ENCODE measurements at places on chromosomes 5 and 9.

DNA sequence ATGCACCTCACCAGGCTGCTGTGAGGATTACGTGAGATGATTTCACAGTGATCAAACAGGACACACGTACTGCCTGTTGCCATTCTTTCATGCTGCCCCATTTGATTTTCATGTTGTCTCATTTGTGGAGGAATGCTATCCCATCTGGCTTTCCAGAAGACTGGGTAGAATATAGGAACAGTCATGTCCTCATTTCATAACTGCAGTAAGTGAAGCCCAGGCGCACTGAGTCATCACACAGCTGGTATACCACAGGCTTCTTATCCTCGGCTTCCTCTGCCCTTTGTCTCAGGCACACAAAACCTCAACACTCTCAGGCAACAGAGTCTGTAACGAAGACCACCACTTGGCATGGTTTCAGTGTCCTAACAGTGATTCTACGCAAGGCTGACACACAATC lies 62.3 kb downstream of the LHFPL2 start:
- DNase-seq: no peak

GRCh38 chr5:9519537-9519936 lies 26.3 kb downstream of the SEMA5A start:
- DNase-seq: no peak

- DNase-seq: no peak
Measured at GRCh38 chr5:172556262-172556661, 84.8 kb upstream of the NEURL1B start.

- peak; percentile 100 for DNase-seq
Measured at GRCh38 chr9:95724253-95724991, 151.1 kb upstream of the ERCC6L2 start.

GRCh38 chr9:135300346-135301141 lies 179.0 kb upstream of the PPP1R26 start:
- DNase-seq: no peak

DNA sequence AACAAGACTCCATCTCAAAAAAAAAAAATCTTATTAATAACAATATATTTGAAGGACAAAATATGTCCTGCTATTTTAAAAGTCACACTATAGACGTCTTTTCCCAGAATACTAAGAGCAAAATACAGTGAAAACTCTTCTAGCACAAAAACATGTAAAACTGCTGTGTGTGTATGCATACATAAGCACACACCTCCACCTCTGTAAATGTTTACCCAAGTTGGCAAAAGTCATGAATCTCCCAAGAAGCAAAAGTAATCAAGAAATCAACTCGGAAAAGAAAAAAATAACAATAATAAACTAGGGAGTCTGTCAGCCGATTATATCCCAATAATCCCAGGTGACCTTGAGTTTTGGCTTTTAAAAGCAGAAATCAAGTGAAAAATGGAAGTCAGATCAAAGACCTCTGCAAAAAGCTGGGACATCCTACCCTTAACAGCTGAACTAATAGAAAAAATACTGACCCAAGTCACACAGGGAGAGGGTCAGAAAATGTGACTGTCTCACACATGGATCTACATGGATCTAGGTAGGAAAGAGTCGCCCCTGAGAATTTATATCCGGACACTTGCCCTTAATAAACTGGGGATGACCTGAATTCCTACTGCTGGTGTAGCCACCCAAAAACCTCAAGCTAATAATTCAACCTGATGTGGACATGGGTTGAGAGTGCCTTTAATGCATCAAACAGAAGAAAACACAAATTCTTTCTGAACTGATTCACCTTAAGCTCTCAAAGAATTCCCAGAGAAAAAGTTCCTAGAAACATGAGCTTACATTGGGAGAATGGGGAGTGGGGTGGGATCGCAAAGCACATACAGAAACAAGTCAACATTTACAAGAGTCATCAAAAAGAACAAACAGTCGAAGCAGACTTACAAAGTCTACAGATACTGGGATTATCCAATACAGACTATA lies 29.9 kb downstream of the LPAR1 start:
- no peak for DNase-seq

- no peak for DNase-seq
Measured at GRCh38 chr9:130383979-130384676, 60.6 kb upstream of the ASS1 start.

DNA sequence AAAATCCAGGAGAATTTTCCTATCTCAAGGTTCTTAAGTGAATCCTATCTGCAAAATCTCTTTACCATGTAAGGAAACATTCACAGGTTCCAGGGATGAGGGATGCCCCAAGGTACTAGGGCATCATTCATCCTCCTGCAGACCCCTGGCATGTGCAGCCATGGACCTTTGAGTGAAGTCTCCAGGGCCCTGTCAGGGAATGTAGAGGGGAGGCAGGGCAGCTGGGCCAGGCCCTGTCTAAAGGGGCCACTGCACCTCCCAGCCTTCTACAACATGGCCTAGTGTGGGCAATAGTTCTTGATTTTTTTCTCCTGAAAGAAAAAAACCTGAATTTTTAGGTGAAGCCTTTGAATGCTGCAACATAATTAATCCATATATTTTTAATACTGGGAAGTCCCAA lies 63.3 kb downstream of the SEMA4D start:
- DNase-seq: no peak

GRCh38 chr5:15354021-15354420 lies 146.0 kb upstream of the FBXL7 start:
- DNase-seq: no peak

GRCh38 chr9:137236238-137236935 lies 4.7 kb upstream of the TUBB4B start:
- peak; percentile 71 for DNase-seq

- no peak for DNase-seq
Measured at GRCh38 chr5:17217493-17218352, at the start of gene BASP1. TSS of gene BASP1 (plus strand) at chr5:17217631. CDS start at chr5:17275217, 57,586 bp downstream.

DNA sequence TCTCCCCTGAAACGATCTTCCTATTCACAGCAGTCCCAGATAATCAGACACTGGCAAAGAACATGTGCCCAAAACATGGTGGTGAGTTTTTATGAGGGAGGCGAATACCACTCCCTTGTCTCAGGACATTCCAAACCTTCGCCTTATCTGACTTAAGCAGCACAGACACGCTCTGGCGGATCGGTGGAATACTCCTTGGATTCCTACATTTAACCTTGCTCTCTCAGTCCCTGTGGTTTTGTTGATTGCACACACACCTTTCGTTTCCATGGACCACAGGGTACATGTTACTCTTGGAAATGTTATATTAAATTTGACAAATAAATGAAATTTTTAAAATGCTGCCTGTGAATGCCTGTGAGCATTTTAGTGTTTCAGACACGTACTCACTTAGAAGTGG lies 87.8 kb upstream of the CPEB4 start:
- DNase-seq: no peak

DNA sequence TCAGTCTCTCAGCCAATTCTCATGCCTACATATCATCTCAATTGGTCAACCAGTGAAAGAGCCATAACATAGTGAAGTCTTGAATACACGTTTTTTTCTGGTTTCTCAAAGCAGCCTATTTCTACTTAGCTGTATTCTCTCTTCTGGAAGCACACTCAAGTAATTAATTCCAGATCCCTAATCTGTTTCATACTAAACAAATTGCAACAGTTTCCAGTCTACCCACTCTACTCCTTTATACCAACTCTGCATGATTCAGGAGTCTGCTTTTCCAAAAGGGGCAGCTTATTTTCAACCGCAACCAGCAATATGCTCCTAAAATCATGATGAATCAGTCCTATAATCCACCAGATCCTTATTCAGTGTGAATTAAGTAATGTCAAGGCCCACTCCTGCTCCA lies 211.7 kb downstream of the TLE1 start:
- DNase-seq: no peak

DNA sequence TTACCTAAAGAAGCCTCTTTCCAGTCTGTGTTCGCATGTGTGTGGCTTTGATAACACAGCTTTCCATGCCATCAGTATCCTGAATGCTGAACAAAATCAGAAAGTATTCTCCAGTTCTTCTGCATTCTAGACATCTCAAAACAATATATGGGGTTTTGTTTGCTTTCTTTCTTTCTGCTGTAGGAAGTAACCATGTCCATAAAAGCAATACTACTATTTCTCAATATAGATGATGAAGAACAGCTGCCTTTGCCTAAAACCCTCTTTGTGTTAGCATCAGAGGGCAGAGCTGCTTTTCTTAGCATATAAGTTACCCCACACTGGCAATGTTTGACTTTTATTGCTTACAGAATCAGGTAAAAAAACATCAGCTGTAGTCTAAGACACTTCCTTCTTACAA lies 963.6 kb downstream of the CDH12 start:
- DNase-seq: no peak

GRCh38 chr5:109989161-109989560 lies 299.4 kb downstream of the MAN2A1 start:
- no peak for DNase-seq

GRCh38 chr9:70105147-70105546 lies 61.5 kb downstream of the MAMDC2 start:
- DNase-seq: no peak

GRCh38 chr5:35335752-35336151 lies 105.5 kb upstream of the PRLR start:
- DNase-seq: no peak

- DNase-seq: peak; percentile 25
Measured at GRCh38 chr5:122316656-122317055, 4.6 kb downstream of the SNCAIP start.

DNA sequence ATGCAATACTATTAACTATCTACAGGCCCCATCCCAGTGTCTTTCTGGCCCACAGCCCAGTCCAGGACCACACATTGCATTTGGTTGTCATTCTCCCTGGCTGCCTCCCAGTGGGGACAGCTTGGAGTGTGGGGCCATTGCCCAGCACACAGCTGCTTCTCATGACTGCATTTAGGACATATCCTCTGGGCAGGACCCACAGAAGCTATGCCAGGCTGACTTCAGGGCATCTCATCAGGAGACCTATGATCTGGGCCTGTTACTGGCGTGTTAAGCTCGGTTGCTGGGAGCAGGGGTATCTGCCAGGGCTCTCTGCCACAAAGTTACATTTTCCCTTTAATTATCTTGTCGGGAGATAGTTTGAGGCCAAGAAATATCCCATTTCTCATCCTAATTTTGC lies 32.1 kb upstream of the CLPTM1L start:
- DNase-seq: no peak

DNA sequence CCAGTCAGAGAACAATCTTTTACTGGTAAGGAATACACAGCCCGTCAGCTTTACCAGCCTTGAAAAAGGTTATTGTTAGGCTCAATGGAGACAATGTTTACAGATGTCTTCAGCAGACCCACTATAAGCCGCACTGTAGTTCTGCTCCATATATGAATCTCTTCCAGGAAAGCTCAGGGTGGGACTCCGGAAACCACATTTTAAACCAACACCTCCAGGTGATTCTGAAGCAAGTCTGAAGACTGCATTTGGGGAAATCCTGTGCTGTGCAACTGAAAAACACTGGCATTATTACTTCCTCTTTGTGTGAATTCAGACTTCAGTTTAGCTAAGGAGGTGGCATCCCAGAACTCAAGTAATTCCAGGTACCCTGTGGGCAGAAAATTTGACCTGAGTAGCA lies 3.5 kb downstream of the GZMK start:
- DNase-seq: no peak

DNA sequence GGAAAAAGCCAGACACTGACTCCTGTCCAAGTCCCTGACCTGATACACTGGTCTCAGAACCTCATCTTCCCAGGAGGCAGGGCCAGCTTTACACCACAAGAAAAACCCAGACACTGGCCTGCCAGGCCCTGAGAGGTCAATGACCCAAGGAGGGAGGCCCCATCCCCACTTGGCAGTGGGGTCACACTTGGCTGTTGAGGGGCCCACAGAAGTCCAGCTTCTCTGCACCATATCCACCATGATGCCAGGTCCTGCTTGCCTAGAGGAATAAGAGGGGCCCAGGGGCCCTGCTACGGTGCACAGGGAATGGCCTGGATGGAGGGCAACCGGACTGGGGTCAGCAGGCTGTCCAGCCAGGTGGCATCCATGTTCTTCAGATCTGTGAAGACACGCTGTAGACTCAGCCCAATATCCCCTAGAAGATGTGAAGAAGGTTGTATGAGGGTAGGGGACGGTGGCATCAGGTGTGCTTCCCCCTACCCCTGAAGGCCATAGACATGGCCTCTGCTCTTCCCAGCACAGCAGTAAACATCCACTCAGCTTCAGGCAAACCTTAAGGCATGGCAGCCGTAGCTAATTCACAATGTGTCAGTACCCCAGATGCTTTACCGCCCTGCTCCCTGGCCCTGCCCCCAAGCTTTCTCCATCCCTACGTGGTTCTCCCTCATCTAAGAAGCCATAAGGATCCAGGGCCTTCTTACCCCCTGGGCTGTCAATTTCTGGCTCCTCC lies 6.7 kb downstream of the IRF1 start:
- DNase-seq: no peak

GRCh38 chr9:36854034-36854433 lies 180.0 kb downstream of the PAX5 start:
- DNase-seq: no peak

- peak; percentile 87 for DNase-seq
Measured at GRCh38 chr9:97293207-97293721, 14.2 kb upstream of the CCDC180 start.

- no peak for DNase-seq
Measured at GRCh38 chr9:132978451-132979131, at the start of gene GFI1B. TSS of gene GFI1B (plus strand) at chr9:132978694. CDS start at chr9:132986679, 7,985 bp downstream.

DNA sequence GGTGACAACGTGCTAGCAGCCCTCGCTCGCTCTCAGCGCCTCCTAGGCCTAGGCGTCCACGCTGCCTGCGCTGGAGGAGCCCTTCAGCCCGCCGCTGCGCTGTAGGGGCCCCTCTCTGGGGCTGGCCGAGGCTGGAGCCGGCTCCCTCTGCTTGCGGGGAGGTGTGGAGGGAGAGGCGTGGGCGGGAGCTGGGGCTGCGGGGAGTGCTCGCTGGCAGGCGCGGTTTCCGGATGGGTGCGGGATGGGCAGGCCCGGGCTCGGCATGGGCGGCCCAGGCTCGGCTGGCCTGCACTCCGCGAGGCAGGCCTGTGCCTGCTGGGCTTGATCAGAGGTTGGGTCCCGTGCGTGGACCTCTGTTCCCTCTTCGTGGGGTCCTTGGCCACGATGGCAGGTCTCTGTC lies 472.6 kb downstream of the PRR16 start:
- no peak for DNase-seq

GRCh38 chr9:36960575-36960955 lies 73.5 kb downstream of the PAX5 start:
- no peak for DNase-seq

DNA sequence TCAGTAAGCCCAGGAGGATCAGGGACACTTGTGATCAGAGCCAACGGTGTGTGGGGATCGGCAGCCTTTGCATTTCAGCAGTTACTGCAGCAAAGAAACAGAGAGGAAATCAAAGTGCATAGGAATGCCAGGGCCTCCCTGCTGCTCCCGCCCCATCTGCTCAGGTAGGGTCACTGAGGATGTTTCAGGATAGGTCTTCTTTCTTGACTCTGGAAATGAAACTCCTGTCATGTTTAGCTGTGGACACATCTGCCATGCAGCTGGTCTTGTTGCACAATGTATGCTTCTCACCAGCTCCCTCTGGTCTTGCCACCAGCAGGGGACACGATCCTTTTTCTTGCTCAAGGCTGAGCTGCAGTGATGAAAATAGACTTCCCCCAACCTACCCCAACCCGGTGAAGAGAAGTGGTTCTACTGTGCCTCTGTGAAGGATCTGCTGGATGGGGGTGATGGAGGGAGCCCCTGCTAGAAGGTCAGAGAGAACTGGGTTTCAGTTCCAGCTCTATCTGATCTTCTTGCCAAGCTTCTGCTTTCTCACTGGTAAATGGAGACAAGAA lies 185.2 kb upstream of the KLF4 start:
- DNase-seq: no peak
